ENCODE measurements at places on chromosomes 16 and 17.

GRCh38 chr16:85995541-85996423, 96.8 kb downstream of the IRF8 start:
- DNase-seq: no peak

GRCh38 chr16:3467182-3467581, 23.7 kb downstream of the NAA60 start:
- DNase-seq: no peak

- DNase-seq: no peak
Observed at GRCh38 chr16:60811051-60811608, 1225.1 kb downstream of the CDH8 start.

DNA sequence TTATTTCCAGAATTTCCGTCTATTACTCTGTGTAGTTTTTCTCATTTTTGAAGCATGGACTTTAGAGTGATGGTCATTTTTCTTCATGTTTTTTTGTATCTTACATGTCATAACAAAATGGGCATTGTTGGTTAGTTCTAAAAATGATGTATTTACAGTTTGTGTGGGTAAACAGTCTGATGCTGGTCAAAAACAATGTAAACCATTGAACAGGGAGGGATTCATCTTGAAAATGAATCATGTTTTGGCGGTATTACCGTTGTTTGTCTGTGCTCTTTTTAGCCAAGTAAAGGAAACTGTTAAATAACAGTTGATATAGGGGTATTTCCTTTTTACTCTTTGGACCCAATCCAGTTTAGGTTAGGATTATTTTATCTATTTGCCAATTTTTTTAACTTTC, 315.8 kb downstream of the BCAS3 start:
- DNase-seq: no peak

GRCh38 chr17:42198897-42199296, 4.6 kb upstream of the GHDC start:
- DNase-seq: no peak

- DNase-seq: no peak
Observed at GRCh38 chr17:82582709-82583108, 63.2 kb downstream of the FOXK2 start.

DNA sequence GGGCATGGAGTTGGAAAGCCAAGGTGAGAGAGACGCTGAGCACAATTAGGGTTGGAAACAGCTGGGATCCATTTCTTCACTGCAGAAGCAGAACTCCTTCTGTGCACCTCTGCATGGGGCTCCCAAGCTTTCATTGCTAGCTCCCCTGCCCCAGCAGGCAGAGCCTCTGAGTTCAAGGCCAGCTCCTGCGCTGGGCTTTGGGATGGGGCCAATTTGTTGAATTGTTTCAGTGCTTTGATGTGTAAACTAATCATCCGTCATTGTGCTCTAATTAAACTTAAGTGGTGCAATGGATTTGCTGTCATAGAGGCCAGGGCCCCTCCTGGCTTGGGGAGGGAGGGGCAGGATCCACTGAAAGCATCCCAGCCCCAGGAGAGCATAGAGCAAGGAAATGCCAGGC, 13.5 kb upstream of the LYRM9 start:
- no peak for DNase-seq

GRCh38 chr16:72856797-72857196, 191.1 kb downstream of the ZFHX3 start:
- DNase-seq: no peak

DNA sequence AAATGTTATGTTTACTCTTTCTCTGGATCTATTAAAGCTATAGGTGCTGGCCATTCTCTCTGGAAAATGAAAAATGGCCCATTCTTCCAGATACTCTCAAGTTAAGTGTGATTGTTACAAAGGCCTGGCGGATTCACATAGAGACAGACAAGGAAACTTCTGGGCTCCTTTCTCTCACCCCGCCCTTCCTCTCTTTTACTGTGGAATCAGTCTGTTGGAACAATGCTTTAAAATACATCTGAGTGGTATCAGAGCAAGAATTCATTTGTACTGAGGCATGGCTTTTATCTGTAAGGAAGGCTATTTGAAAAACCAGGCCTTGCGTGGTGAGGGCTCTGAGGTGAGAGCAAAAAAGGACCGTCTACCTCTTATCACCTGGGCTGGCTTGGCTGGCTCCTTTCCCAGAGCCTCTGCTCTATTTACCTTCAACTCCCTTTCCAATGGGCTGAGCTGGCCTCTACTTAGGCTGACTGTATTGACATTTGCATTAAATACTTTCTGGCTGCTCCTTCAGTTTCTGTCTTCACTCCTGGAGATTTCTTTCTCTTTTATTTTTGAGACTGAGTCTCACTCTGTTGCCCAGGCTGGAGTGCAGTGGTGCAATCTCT, 274.0 kb downstream of the PHKB start:
- no peak for DNase-seq

DNA sequence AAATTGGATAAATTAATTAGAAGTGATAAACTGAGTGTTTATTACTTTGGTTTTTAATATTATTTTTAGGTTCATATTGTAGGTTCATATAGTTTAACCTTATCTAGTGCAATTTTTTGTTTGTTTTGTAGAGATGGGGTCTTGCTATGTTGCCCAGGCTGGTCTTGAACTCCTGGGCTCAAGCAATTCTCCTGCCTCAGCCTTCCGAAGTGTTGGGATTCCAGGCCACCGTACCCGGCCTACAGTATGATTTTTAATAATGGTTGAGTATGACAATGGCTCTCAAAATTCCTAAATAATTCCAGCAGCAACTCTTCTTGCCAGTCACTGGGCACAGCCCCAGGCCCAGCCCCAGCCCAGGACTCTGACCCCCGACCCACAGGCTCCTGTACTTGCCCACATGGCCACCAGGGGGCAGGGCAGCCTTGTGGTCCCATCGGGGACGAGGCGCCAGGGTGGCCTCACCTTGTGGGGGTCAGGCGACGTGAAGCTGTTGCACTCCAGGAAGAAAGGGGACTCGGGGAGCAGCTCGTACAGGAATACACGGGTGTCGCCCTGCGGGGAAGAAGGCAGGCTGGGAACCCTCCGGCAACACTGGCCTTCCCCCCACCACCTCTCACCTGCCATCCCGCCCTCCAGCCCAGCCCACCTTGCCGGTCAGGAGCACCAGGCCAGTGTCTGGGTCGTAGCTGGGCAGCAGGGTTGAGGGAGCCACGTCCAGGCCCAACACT, 7.9 kb upstream of the PAM16 start:
- DNase-seq: no peak

GRCh38 chr17:66614469-66614868, 220.4 kb upstream of the CACNG5 start:
- DNase-seq: no peak

DNA sequence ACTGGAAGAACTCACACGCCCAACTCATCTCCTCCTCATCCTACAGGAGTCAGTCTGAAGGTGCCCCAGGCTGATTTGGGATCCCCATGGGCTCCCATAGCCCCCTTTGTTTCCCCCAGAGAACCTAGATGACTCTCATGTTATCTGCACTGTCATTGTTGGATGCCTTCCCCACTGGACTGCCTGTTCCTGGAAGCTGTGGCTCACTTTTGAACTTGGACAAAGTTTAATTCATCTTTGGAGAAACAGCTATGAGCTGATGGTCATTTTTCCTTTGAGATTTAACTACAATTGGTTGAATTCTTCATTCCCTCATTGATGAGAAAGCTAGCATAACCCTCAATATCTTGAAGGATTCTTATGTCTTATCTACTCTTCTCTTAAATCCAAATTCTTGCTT, 186.6 kb downstream of the SALL1 start:
- no peak for DNase-seq

All from H54 (cell line).